Ammon's horn (tissue), 1 donor: ENCODE measurements at places on chromosomes 4 and X.

GRCh38 chr4:114200026-114200425, 220.6 kb upstream of the ARSJ start:
- no peak for DNase-seq

GRCh38 chrX:12936947-12937346, 30.5 kb downstream of the TLR8 start:
- DNase-seq, result no peak

DNA sequence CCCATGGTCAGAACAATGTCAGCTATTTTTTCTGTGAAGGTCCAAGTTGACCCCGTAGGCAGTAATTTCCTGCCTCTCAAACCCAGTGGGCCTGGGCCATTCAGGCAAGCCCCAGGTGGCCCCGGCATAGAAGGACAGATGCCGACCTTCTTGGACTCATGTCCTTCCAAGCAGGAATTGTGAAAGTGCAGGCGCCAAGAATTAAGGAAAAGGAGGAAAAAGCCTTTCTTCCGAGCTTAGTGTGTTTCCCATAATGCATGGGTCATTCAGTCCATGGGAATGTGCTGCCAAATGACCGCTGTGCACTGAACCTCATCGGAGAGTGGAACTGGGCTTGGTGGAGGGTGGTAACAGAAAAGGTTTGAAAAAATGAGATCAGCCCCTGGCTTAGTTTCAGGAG, 196.5 kb upstream of the HS3ST1 start:
- DNase-seq, result no peak

GRCh38 chrX:68420559-68420958, 12.7 kb downstream of the OPHN1 start:
- DNase-seq, result no peak

GRCh38 chrX:23937100-23937499, 29.3 kb downstream of the CXorf58 start:
- no peak for DNase-seq

DNA sequence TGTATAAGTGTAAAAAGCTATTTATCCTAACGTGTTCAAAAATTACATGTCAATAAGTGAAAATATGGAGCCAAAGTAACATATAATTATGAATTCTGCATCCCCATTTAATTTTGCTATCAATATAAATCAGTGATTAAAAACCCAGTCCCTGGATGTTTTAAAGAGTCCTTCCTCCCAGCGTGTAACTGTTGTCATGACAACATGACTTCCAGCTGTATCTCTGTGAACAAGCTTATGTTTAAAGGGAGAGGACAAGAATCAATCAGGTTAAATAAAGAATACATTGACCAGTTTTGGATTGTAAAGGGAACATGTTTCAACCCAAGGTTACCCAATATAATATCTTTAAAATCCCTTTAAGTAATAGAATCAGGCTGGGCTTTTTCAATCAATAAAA, 219.7 kb downstream of the NSUN7 start:
- peak; percentile 28 for DNase-seq

DNA sequence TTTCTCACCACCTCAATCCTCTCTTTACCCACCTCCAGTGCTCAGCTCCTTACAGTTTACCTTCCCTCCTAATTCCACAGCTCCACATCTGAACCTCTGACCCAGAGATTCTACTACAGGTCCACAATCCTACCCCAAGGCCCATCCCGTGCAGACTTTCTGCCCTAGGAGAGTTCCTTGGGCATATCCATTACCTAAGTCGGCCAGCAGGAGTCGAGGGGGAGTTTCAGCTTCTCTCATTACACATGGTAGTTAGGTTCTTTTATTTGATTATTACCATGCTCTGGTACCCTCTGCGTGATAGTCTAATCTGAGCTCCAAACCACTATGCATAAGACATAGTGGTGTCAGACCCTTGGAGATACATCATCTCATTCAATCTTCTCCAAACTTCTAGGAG, 117.9 kb downstream of the SH3RF1 start:
- DNase-seq, result no peak

- no peak for DNase-seq
Measured at GRCh38 chr4:110663738-110664444, 41.0 kb upstream of the PITX2 start.

- no peak for DNase-seq
Measured at GRCh38 chr4:130478406-130478805, 1382.5 kb downstream of the C4orf33 start.

GRCh38 chr4:122218762-122219161, 66.6 kb downstream of the BLTP1 start:
- DNase-seq, result no peak

GRCh38 chrX:17470136-17470535, 95.1 kb downstream of the NHS start:
- no peak for DNase-seq

DNA sequence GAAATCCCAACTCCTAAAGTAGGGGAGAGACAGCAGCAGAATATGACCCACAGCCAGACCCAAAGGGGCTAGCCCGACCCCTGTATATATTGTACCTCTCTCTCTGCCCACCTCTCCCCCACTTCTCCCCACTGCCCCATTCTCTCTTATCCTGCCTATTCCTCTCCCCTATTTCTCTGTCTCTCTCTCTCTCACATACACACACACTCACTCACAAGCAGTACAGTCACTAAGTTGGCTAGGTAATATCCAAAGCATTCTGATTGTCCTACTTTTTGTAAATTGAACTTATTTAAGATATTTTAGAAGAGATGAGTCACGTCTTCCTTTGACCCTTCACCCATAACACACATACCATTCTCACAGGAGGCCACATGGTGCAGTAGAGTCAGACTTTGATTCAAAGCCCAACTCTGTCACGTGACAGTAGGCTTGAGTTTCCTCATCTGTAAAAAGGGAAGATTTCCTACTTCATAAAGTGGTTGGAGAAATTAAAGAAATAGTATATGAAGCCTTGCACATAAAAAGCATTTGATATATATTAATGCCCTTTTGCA, 29.5 kb downstream of the SRPX2 start:
- DNase-seq, result no peak

DNA sequence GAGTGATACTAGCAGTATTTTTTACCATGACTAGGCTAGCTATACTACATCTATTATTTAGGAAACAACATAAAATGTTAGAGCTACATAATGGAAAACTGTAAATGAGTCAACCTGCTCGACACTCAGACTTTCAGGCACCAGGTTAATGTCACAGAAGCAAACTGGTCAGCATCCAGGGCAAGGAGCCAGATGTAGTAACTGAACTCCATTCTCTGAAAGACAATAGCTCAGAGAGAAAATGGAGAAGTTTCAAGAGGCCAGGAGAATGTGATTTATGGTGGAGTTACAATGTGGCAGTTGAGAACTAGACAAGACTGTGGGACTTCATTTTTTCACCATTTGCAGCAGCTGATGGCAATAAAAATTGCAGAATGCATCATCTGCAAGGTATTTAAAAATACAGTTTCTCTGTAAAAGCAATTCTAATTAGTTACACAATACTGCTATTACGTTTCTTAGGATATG, 342.7 kb upstream of the PABPC4L start:
- no peak for DNase-seq

DNA sequence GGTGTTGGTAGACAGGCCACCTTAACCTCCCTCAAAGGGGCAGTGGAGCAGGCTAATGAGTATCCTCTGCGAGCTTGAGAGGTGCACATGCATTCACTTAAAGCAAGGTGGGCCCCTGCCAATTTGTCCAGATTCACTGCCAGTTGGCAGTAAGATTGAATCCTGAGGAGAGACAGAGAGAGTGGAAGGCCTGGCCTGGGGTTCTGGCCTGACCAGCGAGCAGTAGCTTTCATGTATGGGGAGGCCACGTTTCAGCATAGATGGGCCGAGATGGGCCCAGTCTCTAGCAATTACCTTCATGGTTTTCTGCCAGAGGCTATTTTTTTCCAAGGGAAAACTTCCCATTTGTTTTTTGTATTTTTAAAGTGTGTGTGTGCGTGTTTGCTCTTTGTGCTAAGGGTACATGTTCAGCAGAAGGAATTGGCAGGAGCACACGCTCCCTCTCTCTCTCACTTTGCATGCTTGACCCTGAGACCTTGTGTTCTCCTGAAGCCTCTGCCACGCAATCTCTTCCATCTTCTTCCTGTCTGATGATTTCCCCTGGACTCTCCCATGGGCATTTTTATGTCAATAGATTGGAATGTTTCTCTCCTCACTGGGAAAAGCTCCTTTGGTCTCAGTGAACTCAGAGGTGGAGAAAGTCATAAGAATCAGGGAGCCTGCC, 215.8 kb upstream of the SFRP2 start:
- DNase-seq, result no peak

DNA sequence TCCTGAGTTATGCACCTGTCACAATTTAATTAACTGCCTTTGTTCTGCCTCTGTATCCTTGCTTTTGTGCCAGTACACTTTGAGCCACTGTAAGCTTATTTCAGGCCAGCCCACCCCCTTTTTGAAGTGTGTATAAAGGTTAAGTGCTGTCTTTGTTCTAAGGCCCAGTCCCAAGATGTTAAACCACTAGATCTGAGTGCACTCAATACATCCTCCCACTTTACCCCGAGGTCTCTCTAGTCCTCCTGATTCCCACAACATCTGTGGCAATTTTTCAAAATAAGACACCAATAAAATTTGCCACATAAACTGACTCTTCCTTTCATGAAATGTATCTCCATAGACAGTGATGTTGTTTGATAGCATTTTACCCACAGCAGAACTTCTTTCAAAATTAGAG, 124.1 kb upstream of the SPIN4 start:
- no peak for DNase-seq

DNA sequence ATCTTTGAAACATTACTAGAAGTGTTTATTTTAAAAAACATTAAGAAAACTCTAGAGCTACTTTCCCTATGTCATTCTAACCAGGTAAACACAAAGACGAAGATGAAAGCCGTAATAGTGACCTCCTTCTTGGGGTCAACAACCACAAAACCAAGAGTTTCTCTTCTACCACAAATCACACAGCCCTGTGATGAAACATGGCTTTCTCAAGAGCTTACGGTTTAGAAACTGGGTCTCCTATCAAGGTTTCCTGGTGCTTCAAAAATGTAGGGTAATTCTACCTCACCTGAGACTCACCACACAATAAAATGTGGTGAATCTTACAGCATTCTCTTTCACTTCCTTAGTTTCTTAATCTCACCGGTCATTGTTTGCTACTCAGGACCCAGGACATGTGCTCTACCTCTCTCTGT, 50.9 kb downstream of the CORIN start:
- no peak for DNase-seq

- DNase-seq, result peak; percentile 19
Measured at GRCh38 chr4:177339477-177340374, 30.1 kb downstream of the NEIL3 start.

- no peak for DNase-seq
Measured at GRCh38 chr4:156290811-156291210, 337.1 kb upstream of the CTSO start.

DNA sequence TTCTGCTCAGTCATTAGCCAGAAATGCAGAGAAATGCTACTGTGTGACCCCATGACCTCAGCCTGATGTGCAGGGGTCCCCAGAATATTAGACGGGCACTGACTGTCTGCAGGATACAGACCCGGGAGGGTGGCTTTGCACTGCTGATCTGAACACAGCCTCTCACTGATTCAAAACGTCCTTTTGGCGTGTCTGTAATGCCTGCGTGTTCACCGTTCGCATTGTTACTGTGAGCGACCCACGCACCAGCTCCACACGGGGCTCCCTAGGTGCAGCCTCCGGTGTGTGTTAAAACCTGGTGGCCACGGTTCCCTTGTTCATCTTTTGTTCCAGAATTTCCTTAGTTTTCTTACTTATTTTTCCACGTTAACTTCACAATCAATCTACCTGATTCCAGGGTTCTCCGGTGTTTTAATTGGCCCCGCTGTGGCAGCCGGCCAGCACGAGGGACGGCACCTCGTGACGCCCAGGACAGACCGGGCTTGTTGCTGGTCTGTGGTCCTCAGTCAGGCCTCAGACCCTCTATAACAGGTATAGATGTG, 32.0 kb upstream of the SPON2 start:
- no peak for DNase-seq

DNA sequence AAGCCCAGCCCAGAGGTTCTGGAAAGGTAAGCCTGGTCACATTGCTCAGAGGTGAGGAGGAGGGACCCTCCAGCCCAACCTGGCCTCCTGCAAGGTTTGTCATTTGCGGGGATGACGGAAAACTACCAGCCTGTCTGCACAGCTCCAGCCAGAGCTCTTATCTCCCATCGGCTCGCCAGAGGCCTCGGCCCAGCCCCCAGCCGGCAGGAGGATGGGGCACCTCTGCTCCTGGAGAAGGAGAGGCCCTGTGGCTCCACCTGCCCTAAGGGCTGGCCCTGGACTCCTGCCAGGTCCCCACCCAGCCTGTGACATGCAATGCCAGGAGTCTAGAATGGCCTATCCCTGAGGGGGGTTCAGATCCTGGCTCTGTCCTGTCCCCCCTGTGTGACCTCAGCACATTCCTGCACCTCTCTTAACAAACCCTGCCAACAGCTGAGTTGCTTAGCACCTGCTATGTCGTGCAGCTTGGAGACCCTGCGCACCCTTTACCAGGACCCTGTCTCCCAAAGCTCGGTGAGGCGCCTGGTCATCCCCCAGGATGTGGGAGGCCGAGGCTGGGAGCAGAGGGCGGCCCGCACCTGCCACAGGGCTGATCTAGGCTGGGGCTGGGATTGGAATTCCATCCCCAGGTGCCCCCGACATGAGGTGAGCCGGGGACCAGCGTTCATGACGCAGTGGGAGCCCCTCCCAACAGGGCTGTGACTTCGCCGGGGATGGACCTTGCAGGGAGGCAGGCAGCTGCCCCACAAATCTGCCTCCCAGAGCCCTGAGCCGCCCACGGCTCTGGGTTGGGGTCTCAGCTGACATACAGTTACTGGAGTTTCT, 14.4 kb downstream of the ADRA2C start:
- DNase-seq, result no peak

DNA sequence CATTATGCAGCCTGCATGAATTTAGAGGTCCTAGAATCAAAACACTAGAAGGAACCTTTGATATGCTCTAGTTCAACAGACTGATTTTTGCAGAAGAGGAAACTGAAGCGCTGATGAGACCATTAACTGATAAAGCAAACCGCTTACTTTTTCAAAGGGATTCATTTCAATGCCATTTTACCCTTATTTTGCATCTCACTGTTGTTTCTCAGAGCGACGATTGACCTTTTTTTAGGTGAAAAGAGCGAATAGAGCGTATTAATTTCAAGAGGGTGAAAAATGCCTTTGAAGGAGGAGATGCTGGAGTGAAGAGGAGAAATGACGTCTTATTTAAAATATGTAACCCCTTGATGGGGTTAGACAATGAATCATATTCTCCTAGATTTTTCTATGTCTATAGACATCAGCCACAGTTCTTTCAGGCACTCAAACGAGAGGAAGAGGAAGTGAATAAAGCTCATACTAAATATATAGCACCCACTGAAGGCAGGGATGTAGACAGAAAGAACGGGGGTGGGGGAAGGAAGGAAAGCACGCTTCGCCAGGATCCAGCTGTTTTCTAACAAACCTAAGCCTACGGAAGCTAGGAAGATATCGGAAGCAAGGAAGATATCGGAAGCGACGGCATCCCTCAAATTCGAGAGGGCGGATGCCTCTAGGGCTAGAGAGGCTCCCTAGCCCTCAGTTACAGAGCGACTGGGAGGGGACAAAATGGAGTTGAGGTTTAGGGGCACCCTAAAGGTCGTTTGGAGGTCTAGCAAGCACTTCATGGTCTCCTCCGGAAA, 848 bp downstream of the ACSL4 start:
- peak; percentile 14 for DNase-seq

GRCh38 chrX:100247826-100248225, 162.2 kb downstream of the PCDH19 start:
- DNase-seq, result no peak
